ENCODE measurements at places on chromosomes 1 and 21.
A peak's percentile ranks its signal among the peaks of the same experiment; 100 is the strongest.

DNA sequence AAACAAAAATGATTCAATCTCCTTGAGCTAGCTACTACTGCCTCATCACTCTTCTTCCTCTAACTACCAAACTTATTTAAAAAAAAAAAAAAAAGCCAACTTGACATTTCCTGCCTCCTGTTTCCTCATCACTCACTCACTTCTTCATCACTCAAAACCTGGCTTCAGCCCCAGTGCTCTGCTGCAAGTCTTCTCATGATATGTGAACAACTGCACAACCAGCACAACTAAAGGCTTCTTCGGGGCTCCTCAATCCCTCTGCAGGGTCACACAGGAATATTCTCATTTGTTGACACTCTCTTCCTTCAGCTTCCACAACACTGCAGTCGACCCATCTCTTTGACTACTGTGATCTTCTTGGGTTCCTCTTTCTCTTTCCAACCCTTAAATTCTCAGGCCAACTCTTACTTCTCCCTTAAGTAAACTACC is 7.6 kb downstream of the MTF1 start:
- no peak for DNase-seq

DNA sequence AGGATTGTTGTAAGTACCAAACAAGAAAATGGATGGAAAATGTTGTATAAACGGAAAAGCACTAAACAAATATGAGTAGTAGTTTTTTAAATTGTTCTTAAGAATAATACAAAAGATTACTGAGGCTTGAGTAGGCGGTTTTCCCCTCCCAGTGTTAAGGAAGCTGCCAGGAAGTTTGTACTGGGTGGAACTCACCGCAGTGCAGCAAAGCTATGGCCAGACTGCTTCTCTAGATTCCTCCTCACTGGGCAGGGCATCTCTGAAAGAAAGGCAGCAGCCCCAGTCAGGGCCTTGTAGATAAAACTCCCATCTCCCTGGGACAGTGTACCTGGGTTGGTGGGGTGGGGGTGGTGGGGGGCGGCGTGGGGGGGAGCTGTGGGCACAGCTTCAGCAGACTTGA is 58.7 kb downstream of the XCL2 start:
- DNase-seq, result no peak

DNA sequence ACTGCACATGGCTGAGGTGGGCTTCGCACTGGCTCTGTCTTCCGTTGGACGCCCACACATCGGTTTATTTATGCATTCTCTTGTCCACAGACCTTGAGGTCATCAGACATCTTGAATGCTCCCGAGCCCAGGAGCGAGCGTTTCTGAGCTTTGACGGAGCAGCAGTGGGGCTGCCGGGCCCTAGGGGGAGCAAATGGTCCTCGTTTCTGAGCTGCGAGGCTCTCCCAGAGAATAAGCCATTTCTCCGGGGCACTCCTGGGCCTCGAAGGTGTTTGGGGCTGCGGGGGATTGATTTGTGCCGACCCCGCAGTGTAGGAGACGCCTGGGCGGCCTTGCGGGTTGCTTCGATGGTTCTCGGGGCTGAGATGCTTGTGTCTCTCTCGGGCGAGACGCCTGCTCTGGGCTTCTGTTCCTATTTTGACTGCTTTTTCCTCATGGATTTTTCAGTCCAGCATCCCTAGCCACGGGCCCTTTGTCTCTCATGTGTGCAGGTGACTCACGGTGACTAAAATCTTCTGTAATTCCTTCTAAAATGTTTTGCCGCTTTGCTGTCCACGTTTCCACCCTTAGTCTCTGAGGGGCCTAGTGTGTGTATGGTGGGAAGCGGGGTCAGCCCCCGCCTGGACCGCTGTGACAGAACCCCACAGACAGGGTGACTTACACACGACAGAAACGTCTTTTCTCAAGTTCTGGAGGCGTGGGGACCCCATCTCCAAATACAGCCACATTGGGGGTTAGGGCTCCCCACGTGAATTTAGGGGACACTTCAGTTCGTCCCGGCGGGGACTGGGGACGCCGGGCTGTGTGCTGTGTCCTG is 62.1 kb downstream of the FAAP20 start:
- DNase-seq, result peak; percentile 46

- DNase-seq, result no peak
Observed at GRCh38 chr1:51534447-51534846, 15.4 kb upstream of the EPS15 start.

- no peak for DNase-seq
Observed at GRCh38 chr21:32131960-32132359, 146.9 kb downstream of the MIS18A start.

GRCh38 chr1:220967911-220968310 is 88.7 kb downstream of the HLX start:
- DNase-seq, result no peak

All from NCI-H1105 treated with DMSO at 0.1 percent for 48 hours (cell line).